Inflammatory macrophage (primary cell): ENCODE measurements at places on chromosomes 6 and 20.
A peak's percentile ranks its signal among the peaks of the same experiment; 100 is the strongest.

DNA sequence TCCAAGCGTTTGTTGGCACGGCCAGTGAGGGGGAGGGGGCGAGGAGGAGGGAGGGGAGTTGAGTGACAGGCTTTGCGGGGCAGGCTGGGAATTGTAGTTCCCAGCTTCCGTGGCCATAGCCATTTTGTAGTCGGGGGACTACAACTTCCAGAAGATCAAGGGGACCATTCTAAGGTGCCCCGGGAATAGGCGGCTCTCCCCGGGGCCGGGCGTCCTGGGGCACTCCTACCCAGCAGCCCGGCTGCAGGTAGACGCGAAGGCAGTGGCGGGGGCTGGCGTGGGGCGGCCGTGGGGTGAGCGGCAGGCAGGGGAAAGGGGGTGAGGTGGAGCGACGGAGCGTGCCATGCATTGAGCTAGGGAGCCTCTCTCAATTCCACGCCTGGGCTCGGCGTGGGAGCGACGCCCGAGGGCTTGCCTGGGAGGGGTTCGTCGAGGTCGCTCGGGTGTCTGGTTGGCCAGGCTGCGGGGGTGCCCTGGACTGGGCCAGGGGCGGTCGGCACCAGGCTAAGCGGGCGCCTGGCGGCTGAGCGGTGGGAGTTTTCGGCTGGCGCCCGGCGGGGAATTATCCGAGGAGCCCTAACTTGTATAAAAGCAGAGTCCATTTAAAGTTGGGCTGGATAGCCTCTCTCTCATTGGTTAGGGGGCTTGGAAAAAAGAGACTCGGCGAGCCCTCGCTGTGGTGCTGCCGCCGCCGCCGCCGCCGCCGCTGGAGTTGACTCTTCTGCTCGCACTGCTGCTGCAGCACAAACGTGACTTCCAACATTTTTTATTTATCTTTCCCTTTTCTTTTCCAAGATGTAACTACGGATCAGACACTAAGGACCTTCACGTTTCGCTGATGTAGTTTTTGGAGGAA lies at the start of gene JARID2:
Gene JARID2, plus strand, starts transcription at position 709 of the 856 bp plus-strand sequence. CDS start 471 bp downstream, outside the sequence.
- peak; percentile 98 for DNase-seq

- DNase-seq: no peak
These were observed 16.2 kb downstream of the HMGN4 start for GRCh38 chr6:26554447-26554696.

DNA sequence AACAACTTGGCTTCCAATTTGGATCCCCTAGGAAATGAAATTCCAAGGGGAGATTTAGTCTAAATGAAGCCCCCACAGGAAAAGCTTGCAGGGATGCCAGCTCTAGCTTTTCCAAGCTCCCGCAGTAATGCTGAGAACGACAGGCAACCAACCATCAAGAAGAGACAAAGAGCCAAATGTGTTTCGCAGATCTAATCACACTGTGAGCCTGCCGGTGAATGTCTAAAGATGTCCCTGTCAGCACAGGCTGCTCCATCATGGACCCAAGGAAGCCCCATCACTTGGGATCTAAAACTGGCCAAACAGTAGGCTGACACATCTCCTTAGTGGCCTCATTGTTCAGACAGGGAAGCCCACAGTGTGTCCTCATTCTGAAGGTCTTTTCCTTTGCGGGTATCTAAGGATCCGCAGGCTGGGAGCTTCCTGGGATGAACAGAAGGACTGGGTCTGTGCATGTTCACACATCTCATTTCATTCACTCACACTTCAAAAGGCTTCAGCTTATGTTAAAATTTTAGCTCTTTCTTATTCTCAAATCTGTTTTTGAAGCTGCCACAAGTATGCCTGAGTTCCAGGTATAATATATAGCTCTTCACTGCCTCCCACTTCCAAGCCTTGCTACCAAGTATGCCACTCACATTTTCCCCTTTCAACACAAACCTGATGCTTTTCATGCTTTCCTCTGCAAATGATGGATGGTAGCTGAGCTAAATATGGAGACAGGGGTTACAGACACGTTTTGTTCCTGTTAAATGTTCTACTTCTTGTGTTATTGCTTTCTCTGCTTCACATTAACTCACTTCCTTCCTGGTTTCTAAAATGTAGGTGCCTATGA lies 229.8 kb downstream of the HIVEP2 start:
- no peak for DNase-seq

DNA sequence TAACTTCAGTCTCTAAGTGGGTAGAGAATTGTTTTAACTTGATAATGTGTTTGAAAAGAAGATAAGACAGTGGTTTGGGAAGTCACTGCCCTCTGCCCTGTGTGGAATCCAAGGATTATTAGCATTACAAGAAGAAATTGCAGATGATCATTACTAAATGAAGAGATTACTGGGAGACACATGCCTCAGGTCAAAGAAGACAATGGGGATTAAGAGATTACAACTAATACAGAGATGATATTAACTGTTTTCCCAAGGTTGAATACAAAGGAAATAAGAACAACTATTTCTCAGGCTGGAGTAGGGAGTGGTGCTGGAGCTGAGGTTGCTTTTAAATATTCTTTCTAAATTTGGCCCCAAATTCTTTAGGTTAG lies 166.0 kb downstream of the TRMT11 start:
- DNase-seq: no peak

- DNase-seq: no peak
These were observed 242.8 kb downstream of the UST start for GRCh38 chr6:148989585-148989984.
